ENCODE measurements at places on chromosomes 6 and 20. TPM values are rescaled to one million over a fixed set of nuclear protein-coding genes. Genes with fewer than 3 reads are reported as not detected.

Gene LIN28B
- total RNA-seq, result not detected

Gene LHFPL5
- total RNA-seq, result not detected

Gene TFAP2A
- total RNA-seq, result 2.3 TPM

Gene BCAS1
- 0.17 TPM for total RNA-seq

Gene OR5V1
- not detected for total RNA-seq

Gene IL20RA
- not detected for total RNA-seq

Gene EGFL8
- not detected for total RNA-seq

Gene PAK5
- not detected for total RNA-seq

Gene ARMC12
- total RNA-seq, result 0.87 TPM

Gene TSBP1
- total RNA-seq, result not detected

Gene STX11
- 0.75 TPM for total RNA-seq

Gene CNKSR3
- total RNA-seq, result 39.6 TPM

Gene SPATA25
- total RNA-seq, result 0.85 TPM

Gene SIRPD
- total RNA-seq, result not detected

Gene CLPSL1
- total RNA-seq, result not detected

Gene TUBE1
- 25.4 TPM for total RNA-seq

Gene TFAP2D
- total RNA-seq, result not detected
